Activated CD4-positive, alpha-beta T cell treated with anti-CD3 and anti-CD28 coated beads for 4 hours (primary cell): ENCODE measurements at places on chromosomes 7 and 10.

GRCh38 chr10:85067955-85068354 lies 739.6 kb downstream of the CCSER2 start:
- no peak for DNase-seq

DNA sequence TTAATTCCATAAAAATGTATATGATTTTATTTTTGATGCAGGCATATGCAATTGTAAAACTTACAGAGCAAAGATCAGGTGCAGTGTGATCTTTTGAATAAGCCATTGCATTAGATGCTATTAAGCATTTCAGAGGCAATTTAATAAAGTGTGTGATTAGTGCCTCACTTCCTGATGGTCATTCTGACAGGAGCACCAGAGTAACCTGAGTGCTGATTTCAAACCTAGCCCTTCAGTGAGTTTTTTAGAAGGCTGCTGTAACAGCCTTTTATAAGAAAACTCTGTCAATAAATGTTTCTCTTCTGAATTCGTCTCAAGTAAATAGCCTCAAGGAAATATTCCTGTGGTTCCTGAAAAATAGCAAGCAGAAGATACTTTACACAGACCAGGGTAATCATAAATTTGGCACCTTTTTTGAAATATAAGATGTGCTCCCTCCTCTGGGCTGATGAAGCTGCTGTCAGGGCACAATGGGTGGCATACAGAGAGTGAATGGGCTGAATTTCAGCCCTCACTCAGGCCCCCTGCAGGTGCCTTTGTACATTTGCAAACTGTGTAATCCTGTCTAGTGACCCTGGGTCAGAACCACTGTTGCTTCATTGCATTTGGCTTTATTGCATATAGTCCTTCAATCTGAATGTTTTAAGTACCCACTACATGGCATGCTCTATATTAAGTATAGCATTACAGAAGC lies 193.7 kb upstream of the CSTF2T start:
- DNase-seq, result no peak

DNA sequence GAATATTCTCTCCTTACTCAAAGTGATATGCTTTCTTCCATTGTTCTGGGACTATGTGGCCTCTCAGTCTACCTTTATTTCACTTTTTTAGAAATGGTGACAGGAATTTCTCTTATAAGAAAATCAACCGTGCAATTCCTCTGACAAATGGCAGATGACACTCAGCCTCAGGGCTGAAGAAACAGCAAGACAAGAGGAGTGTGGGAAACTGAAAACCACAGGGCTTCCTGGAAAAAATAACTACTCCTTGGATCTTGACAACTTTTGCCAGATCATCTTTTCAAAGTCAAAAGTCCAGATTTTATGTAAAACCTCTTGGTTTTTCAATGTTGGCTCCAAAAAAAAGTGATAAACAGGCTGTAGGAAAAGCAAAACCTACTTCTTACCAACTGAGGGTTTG lies 121.5 kb downstream of the TYW1B start:
- no peak for DNase-seq

GRCh38 chr7:151814400-151815009 lies 62.4 kb downstream of the PRKAG2 start:
- DNase-seq, result no peak

DNA sequence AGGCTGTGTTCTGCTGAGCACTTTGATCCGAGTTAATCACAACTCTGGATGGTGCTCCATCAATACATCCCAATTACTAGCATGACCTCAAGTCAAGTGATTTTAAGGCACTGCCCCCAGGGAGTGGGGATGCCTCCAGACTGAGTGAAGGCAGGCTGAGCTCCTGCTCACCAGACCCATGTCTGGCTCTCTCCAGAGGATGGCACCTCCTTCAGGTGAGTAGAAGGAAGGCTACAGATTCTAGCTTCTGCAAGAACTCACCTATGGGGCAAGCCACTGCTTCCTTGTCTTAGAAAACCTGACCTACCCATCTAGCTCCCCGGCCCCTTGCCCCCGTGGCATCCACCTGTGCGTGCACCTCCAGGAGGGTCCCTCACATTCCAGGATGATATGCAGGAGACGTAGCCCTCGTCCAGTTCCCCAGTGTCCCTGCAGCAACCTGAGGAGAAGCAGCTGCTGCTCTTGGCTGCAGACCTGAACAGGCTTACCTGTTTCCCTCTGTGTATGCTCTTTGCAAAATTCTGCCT lies 390.3 kb downstream of the GRID1 start:
- DNase-seq, result no peak

GRCh38 chr10:78865538-78865875 lies 203.3 kb upstream of the ZMIZ1 start:
- no peak for DNase-seq

DNA sequence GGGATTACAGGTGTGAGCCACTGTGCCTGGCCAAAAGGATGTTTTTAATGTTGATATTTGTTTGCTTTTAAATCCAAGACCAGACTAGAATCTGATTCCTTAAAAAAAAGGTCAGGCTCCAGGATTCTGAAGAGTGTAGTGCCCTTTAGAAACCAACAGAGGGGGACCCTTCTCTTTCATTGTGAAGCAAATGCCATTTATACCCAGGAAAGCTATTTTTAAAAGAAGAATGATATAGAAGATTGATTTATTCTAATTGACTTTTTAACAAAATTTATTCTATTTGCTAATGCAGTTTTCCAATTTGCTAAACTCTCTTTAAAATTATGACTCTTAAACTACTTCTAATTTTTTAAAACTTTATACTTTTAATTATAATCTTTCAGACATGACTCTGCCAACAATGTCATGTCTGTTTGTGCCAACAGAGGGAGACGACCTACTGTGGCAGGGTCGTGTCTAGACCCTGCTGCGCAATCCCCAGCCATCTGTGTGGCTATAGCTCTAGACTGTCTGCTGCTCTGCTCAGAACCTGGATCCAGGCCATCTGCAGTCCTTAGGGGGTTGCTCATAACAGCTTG lies 201.0 kb upstream of the IMMP2L start:
- DNase-seq, result no peak

GRCh38 chr7:16365177-16365576 lies 56.2 kb downstream of the CRPPA start:
- DNase-seq, result no peak

DNA sequence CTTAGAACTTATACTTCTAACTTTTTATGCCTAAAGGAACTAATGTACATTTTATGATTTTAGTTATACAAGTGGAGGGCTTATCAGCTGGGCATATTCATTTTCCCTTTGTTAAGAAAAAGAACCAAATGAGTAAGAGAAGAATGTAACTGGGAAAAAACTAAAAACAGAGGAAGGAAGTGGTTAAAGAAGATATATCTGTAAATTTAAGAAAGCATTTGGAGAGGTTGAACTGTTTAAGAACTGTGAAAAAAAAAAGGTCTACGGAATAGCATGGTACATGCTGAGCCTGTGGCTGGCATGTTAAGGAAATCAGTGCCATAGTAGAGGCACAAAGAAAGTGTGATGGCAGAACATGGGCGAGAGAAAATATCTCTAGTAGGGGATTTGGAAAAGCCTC lies 6.2 kb downstream of the MDFIC start:
- DNase-seq, result no peak

- no peak for DNase-seq
Observed at GRCh38 chr10:7297094-7297493, 113.7 kb downstream of the SFMBT2 start.
